ENCODE measurements at places on chromosomes 3 and 15.

DNA sequence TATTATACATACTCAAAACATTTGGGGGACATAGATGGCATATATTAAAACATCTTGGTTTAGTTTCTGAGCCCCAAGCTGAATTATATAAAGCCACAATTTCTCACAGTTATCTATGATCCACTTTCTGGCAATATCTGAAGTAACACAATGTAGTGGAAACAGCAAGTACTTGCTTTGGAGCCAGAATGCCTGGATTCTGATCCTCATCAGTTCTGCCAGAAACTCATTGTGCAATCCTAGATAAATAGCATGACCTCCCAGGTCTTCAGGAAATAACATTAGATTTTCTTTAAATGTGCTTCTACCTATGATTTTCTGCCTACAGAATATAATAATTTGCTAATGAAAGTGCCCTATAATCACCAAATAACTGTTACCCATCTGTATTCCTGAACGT lies 544.9 kb downstream of the NAALADL2 start:
- no peak overlapping the region for H3K27ac ChIP-seq
- H3K4me3 ChIP-seq: no peak overlapping the region
- no peaks in the 10 kb centered on the region for H3K36me3 ChIP-seq
- H3K4me1 ChIP-seq: no peaks in the 10 kb centered on the region
- no peaks in the 10 kb centered on the region for H3K27me3 ChIP-seq

GRCh38 chr3:155629056-155629455 lies 115.8 kb downstream of the PLCH1 start:
- DNase-seq: no peak
- H3K4me3 ChIP-seq: no peak overlapping the region
- no peaks in the 10 kb centered on the region for H3K36me3 ChIP-seq
- no peaks in the 10 kb centered on the region for H3K27me3 ChIP-seq
- no peak overlapping the region for H3K27ac ChIP-seq
- H3K4me1 ChIP-seq: no peaks in the 10 kb centered on the region

GRCh38 chr3:126149960-126150515 lies 30.3 kb downstream of the ALDH1L1 start:
- H3K36me3 ChIP-seq: no peaks in the 10 kb centered on the region
- no peak for DNase-seq
- H3K4me1 ChIP-seq: no peaks in the 10 kb centered on the region
- H3K4me3 ChIP-seq: no peak overlapping the region
- H3K27ac ChIP-seq: no peak overlapping the region

DNA sequence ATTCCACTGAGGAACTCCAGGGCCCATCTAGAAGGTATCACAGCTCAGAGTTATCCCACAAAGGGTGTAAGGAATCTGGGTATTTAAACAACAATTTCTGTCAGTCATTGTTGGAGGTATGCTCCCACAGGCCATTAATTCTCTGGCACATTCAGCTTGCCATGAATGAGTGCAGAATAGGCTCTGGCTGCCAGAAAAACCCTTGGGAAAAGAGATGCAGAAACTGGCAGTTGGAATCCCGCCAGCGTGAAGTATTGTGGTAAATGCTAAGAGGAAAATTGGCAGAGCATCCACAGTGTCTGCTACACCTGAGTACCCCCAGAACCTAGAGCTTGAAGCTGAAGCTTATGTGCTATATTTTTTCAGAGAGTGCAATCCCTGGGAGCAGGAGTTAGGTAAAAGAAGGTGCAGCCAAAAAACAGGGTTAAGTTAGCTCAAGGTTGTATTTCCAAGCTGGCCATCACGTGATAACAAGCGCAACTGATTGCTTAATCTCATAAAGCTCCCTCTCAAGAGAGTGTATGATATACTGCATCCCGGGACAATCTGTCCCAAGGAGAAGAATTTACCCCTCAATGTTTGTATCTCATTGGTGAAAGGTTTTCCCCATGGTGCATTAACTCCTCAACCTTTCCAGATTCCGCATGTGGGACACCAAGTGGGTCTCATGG lies 94.2 kb upstream of the ACP3 start:
- no peak for DNase-seq
- no peak overlapping the region for H3K4me3 ChIP-seq
- H3K27me3 ChIP-seq: no peaks in the 10 kb centered on the region
- no peaks in the 10 kb centered on the region for H3K4me1 ChIP-seq
- H3K36me3 ChIP-seq: no peaks in the 10 kb centered on the region

- H3K27ac ChIP-seq: no peak overlapping the region
- H3K4me1 ChIP-seq: no peaks in the 10 kb centered on the region
- no peaks in the 10 kb centered on the region for H3K36me3 ChIP-seq
- no peak for DNase-seq
- no peak overlapping the region for H3K4me3 ChIP-seq
Observed at GRCh38 chr3:136074546-136075170, 109.1 kb downstream of the PPP2R3A start.
